Myometrial cell (primary cell): ENCODE measurements at places on chromosomes 3 and 15. TPM values are rescaled to one million over a fixed set of nuclear protein-coding genes. Genes with fewer than 3 reads are reported as not detected.

The DGKG gene
- under 0.01 and 1.1 TPM in 2 replicates for total RNA-seq

The ROBO2 gene
- not detected in 2 replicates for total RNA-seq

The ABI3BP gene
- 13.3 and 16.1 TPM in 2 replicates for total RNA-seq

The SOX14 gene
- not detected in 2 replicates for total RNA-seq

The BRPF1 gene
- 8.6 and 9.9 TPM in 2 replicates for total RNA-seq

The ITGA11 gene
- total RNA-seq, result 0.86 TPM in 1 of 2 replicates, not detected in the other

The WDR93 gene
- 1.2 TPM in 1 of 2 replicates, not detected in the other for total RNA-seq

The SHC4 gene
- total RNA-seq, result 1.9 and 2.9 TPM in 2 replicates

The GALNT15 gene
- total RNA-seq, result 0.86 and 2.5 TPM in 2 replicates

The SCAANT1 gene
- total RNA-seq, result not detected in 2 replicates

The ATXN7 gene
- 5.0 and 19.6 TPM in 2 replicates for total RNA-seq

The IL17RB gene
- total RNA-seq, result not detected in 2 replicates

The COL8A1 gene
- 114 and 122 TPM in 2 replicates for total RNA-seq

The EPHB1 gene
- under 0.01 TPM in 1 of 2 replicates, not detected in the other for total RNA-seq

The SPINK8 gene
- total RNA-seq, result not detected in 2 replicates

The STRIT1 gene
- not detected in 2 replicates for total RNA-seq

The CCK gene
- total RNA-seq, result not detected in 2 replicates

The ZNF80 gene
- total RNA-seq, result not detected in 2 replicates

The MAP1A gene
- total RNA-seq, result 30.6 and 36.9 TPM in 2 replicates

The P3H2 gene
- total RNA-seq, result 19.3 and 21.3 TPM in 2 replicates

The SUSD5 gene
- 0.35 and 0.58 TPM in 2 replicates for total RNA-seq
